Cerebellum (tissue), 4 donors: ENCODE measurements at places on chromosomes 7 and 10.

- no peak for DNase-seq
Measured at GRCh38 chr7:108660465-108660864, 90.8 kb downstream of the DNAJB9 start.

DNA sequence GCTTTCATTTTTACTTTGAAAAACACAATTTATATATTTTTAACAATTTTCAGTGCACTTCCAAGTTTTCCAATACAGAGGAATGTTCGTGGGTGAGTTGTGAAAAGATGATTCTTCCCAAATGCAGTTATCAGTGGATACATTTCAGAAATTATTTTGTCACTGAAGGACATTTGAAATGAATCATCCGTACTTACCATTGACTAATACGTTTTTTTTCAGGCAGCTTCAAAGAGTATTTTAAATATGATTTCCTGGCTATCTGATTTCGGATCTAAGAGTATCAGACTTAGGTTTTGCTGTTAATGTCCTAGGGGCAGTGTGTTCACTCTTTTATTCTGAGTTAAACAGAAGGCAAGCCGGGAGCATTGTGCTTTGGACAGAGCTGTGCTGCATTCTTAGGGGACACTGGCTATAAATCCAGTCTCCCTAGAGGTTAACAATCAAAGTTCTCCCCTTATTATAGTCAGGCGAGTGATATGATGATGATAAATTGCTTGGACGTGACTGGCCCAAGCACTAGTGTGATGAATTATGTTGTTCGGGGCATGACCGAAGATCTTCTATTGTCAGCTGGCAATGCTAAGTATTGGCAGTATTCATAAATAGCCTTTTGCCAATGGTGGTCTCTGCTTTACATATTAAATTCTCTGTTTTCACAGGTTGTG lies 4.5 kb downstream of the PTER start:
- no peak for DNase-seq

- DNase-seq, result no peak
Measured at GRCh38 chr7:99822731-99823718, 4.8 kb upstream of the CYP3A43 start.

GRCh38 chr7:46157931-46158330 lies 236.9 kb upstream of the IGFBP3 start:
- no peak for DNase-seq
